ENCODE measurements at places on chromosomes 16 and 17.

DNA sequence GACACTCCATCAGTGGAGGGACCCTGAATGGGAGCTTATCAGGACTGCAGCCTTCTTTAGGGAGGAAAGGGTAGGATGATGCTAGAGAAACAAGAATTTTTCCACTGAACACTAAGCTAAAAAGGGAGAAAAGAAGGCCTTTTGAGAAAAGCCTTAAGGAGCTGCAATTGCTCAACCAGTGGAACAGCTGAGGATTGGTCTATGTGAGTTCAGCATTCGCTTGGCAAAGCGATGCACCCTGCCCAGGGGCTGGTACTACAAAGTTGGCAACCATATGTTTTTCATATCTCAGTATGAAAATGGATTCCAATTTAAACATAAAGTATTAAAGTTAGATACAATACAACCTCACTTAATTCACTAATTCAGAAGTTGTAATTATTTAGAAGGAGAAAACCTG lies 117.8 kb upstream of the FAM20A start:
- DNase-seq: no peak

GRCh38 chr16:83797013-83797412 lies 10.8 kb upstream of the HSBP1 start:
- no peak for DNase-seq

GRCh38 chr17:8609910-8610309 lies 20.6 kb downstream of the MYH10 start:
- no peak for DNase-seq

- no peak for DNase-seq
Measured at GRCh38 chr17:55661256-55661758, 61.4 kb downstream of the TMEM100 start.

GRCh38 chr16:50681021-50681885 lies at the start of gene SNX20:
Gene SNX20, minus strand, starts transcription at chr16:50681312. Its CDS starts 3,786 bp downstream, at chr16:50677526.
- DNase-seq: peak; percentile 66

DNA sequence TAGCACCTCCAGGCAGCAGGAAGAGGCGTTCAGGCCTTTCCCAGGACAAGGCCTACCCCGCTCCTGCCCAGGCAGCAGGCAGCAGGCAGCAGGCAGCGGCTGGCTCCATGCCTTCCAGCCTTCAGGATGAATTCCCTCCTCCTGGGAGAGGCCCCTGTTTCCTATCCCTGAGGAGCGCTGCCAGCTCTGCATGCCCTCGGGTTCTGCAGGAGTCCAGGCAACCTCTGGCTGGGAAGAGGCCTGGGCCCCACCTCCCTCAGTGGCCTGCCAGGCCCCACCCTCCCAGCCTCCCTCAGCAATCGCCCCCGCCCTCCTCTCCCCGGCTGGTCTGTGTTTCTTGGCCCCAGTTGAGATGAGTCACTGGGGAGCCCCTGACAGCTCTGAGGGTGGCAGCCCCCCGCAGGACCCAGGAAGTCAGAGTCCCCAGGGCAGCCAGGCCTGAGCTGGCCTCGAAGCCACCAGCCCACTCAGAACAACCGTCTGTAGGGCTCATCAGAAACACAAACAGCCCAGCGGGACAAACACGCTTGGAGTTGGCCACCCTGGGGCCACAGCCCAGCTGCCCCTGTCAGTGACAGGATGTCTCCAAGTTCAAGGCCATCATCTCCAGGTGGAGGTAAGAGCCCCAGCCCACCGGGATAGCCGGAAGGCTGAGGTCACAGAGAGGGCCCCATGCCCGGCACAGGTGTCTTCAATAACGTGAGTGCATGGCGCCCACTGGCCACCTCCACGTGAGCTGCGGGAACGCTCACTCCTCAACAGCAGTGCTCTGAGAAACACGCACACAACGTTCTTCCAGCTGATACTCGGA lies 39.5 kb upstream of the CIBAR2 start:
- DNase-seq: no peak

DNA sequence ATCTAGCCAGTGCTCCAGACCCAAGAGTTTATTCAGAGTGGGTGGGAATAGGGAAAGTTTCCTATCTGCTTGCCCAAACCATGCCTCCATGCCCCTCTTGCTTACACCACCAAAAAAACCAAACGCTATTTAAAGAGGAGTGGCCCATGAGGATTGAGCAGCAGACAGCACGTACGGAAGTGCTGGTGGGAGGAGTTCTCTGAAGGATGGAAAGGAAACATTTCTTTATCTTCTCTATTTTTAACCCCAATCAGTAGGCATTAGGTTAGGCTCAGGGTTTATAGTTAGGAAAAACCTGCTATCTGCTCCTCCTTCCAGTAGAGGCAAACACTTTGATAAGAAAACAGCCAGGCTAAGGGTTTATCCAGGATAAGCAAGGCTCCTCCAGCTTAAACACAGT lies 235.3 kb downstream of the ZFHX3 start:
- DNase-seq: no peak

DNA sequence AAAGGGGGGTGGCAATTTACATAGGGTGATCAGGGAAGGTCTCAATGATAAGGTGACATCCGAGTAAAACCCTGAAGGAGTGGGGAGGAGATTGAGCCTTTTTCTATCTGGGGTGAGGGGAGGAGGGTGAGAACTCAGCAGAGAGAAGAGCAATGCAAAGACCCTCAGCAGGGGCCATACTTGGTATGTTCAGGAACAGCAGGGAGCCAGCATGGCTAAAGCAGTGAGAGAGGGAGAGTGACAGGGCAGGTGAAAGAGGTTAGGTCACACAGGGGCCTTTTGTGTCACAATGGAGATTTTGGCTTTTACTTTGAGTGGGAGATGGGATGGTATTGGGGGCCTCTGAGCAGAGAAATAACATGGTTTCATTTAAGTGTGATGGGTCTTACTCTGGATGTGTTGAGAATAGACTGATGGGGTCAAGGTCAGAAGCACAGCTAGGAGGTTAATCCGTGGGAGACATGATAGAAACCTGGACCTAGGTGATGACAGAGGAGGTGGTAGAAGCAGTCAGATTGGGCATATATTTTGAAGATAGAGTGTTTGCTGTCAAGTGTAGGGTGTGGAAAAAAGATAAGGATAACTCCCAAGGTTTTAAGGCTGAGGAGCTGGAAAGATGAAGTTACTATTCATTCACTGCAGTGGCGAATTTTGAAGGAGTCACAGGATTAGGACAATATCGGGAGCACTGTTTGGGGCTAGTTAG lies 6.2 kb downstream of the SP2 start:
- no peak for DNase-seq

- no peak for DNase-seq
Measured at GRCh38 chr17:73748508-73748907, 104.3 kb upstream of the SDK2 start.

DNA sequence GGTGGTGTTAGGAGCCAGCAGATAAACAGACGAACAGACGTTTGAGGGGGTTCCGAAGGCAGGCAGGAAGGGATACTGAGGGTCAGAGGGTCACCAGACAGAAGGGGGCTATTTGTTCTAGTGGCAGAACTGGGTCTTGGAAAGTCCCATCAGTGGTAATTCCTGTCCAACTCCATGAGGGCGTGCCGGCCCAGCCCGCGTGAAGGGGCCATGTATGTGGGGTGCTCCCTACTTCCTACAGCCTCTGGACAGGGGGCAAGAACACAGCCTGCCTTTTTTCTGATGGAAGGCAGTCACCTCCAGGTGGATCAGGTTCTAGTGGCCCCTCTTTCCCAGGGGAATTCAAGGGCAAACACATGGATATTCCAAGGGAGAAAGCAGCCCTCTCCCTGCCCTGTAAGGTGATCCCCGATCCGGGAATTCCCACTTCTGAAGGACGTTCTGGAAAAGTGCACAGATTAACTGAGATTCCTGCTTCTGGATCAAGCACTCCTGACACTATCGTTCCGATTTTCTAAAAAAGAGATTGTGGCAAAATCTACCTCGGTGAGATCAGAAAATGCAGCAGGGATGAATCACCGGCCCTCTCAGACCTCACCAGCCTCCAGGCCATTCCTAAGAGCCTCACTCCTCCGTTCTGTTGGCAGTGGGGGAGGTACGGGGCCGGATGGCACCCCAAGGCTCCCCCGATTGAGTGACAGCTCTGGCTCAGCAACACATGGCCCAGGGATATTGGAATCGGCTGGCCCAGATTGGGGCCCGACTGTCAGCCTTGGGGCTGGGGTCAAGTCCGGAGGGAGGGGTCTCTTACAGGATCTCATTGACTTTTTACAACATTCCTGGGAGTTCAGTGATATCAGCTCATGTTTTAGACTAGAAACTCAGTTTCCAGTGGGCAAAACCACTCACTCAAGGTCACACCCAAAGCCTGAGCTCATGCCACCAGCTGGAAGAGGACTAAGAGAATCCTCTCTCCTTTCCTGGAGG lies 12.4 kb downstream of the STX1B start:
- DNase-seq: no peak

GRCh38 chr16:69711115-69711740 lies 15.1 kb downstream of the NQO1 start:
- no peak for DNase-seq

DNA sequence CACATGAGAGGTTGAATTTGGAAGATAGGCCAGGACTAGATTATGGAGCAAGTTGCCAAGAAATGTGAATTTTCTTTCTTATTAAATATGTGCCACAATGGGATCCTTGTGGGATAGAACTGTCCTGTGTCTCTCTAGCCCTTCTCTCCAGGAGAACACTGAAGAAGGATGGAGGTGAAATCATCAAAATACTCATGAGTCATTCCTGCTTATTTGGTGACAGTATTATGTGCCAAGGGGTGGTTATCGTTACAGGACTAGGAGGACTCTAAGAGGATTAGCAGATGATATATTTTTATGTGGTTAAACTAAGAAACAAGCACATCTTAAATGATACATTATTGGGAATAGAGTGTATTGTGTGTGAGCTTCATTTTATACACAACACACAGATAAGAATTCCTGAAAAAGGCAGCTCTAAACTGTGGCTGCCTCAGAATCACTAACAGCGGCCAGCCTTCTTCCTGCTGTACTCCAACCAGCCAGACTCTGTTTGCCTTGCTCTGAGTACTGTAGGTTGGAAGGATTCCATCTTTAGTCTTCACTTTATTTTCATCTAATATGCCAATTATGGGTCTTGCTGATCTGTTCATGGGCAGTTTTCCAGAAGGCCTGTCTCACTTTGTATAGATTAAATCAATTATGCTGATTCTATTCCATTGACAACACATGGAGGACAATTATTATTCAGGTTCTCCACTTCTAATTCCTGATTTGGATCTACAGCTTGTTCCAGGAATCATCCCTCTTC lies 325.8 kb downstream of the ABCC12 start:
- no peak for DNase-seq

- DNase-seq: peak; percentile 48
Measured at GRCh38 chr17:73324711-73325526, 13.1 kb upstream of the CDC42EP4 start.

DNA sequence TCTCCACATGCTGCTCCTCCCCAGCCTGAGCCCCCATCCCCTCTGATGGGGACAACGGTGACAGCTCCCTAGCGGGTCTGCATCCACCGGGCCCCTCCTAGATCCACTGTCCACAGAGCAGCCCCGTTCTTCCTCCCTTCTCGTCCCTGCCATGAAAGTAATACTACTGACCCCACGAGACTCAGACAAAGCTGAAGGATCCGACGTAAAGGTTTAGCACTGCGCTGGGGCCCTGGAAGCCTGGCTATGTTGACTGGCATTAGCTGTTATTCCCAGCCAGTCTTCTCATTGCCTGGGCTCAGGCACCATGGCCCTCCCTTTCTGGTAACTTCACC lies 30.7 kb downstream of the VAC14 start:
- DNase-seq: no peak

- no peak for DNase-seq
Measured at GRCh38 chr16:79069633-79070032, 530.9 kb downstream of the MAF start.

- no peak for DNase-seq
Measured at GRCh38 chr16:53600126-53600525, 97.1 kb upstream of the AKTIP start.

GRCh38 chr16:8107296-8107695 lies 483.0 kb downstream of the TMEM114 start:
- DNase-seq: no peak

GRCh38 chr16:88477631-88478519 lies 24.8 kb downstream of the ZFPM1 start:
- no peak for DNase-seq

- no peak for DNase-seq
Measured at GRCh38 chr17:30117675-30118081, 1.1 kb downstream of the NSRP1 start.

DNA sequence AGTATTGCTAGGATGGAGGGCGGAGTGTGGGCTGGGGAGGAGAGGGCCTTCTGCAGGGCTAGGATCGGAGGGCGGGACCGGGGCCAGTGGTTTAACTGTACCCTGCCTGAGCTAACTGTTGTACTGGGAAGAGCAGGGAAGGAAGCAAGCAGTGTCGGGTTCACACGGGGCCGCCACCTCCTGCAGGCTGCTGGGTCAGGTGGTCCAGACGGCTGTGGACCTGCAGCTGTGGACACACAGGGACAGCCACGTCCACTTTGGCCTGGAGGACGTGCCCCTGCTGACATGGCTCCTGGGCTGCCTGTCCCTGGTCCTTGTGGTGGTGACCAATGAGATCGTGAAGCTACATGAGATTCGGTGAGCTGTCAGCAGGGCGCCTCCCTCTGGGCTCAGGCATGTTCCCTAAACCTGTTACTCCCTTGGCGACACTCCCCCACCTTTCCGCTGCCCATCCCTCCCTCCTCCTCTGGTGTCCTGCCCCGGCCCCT lies 16.6 kb downstream of the CASKIN2 start:
- DNase-seq: no peak

GRCh38 chr16:48365601-48366164 lies 19.5 kb downstream of the SIAH1 start:
- DNase-seq: peak; percentile 95

GRCh38 chr16:50238314-50238713 lies 28.0 kb upstream of the ADCY7 start:
- no peak for DNase-seq

- DNase-seq: no peak
Measured at GRCh38 chr17:7241090-7241733, 1.0 kb downstream of the GABARAP start.

GRCh38 chr17:53463363-53463762 lies 359.4 kb upstream of the KIF2B start:
- DNase-seq: no peak

DNA sequence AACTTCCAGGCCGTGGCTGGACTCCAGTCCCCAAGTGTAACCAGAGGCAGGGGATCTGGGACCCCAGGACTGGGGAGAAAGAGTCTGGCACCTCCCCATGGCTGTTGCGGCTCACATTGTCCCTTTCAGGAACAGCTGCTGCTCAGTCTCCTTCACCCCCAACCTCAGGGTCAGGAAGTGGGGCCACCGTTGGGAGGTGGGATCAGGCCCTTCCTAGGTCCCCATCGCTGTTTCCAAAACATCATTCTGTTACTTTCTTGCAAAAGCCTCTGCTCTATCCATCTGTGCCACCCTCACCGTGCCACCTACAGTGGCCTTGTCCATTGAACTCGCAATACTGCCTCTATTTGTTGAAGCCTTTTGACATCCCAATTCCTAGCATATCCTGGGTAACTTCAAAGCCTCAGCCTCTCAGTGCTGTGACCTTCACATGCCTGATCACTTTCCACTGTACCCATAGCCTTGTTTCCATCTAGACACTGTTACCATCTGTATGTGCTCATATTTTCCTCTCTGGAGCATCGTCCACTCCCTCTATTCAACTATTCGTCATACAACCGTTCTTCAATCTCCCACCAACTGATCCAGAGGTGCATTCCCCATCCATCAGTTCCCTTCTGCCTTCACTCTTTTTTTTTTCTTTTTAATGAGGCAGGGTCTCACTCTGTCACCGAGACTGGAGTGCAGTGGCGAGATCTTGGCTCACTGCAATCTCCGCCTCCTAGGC lies 15.0 kb upstream of the SRCIN1 start:
- peak; percentile 25 for DNase-seq

- DNase-seq: no peak
Measured at GRCh38 chr16:88516601-88517061, 53.6 kb upstream of the ZC3H18 start.

- peak; percentile 92 for DNase-seq
Measured at GRCh38 chr17:61251939-61252865, 147.4 kb upstream of the TBX2 start.
